ENCODE measurements at places on chromosomes 1 and 21.

DNA sequence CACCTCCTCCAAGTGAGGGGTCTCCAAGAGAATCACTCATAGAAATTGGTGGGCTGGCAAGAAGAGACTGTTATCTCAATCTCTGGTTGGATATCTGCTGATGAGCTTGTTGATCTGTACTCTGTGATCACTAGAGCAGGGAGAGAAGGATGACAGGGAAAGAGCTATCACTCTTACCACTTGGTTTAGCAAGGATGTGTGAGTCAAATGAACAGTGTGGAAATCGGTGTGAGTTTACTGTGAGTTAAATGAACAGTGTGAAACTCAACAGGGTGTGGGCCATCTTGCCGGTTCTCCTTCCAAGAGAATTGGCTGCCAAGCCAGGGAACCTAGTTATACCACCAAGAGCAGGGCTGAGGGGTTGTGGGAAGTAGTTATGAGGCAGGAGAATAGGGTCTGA, 33.3 kb upstream of the CD1D start:
- no peak for ATAC-seq

DNA sequence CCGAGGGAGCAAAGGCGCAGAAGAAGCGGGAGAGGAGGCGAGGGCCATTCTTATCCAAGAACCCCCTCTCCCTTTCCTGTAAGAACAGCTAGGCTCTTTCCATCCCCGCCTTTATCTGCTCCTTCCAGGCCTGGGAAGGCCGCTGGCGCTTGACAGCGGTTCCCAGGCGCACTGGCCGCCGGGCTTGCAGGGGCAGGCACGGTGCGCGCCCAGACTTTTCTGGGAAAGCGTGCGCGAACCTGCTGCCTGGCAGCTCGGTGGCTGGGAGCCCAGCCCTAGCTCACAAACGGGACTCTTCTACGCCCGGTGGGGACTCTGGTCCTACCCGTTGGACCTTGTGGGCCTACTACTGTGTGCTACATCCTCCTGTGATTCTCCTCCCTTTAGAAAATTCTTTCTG, 8.8 kb upstream of the IFNLR1 start:
- no peak for ATAC-seq

DNA sequence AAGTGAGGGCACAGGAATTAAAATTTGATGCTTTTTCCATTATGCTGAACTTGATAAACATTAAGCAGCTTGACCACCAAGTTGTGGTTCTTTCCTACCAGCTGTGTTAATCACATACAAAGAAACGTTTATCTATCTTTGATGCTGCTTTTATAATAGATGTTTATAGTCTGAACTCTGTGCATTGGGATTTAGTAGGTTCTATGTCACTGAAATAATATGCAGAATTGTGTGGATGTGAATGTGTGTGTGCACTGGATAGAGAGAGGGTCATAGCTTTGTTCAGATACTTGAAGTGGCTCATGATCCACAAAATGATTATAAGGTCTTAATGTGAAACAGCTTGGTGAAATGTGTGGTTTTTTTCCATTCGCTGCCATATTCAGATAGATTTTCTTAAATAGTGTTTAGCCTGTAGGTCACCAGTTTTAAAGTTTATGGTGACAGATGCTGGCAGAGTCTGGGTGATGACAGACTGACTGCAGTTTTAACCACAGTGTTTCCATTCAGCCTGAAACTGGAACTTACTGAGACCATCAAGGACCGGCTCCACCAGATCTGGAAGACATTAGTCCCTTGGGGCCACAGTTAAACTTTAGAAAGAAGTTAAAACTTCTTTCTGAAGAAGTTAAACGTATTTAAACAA, 10.2 kb downstream of the DDI2 start:
- peak; percentile 82 for ATAC-seq

DNA sequence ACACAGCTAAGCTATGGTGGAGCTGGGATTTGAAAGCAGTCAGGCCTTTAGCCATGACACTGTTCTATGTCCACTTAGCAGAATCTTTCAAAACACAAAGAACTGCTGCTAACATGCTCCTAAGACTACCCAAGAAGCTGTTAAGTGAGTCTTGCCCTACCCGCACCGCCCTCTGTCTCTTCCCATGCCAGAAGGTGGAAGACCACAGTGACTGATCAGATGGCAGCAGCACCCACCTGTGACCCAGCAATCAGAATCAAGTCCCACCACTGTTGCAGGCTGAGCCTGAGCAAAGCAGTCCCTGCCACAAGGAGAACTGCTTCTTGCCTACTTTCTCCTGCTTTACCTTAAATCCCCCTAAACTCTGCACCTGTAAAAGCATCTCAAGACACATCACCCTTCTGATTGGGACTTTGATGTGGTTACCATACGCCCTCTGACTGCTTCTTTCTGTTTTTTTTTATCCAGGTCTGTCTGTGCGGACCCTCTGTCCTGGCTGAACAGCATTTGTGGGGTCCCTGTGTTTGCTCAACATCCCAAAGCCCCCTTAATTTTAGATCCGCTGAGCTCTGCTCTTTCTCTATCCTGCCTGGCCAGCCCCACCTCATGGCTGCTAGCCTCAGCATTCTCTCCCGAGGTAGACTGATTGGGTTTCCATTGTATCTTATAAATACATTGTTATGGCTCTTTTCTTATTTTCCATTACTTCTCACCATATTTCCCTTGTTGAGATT, 16.0 kb downstream of the IRF2BP2 start:
- ATAC-seq, result no peak

GRCh38 chr1:177170756-177171535, at the start of gene BRINP2:
TSS of gene BRINP2 (plus strand) at chr1:177170958. CDS start at chr1:177229877, 58,919 bp downstream.
- no peak for ATAC-seq

DNA sequence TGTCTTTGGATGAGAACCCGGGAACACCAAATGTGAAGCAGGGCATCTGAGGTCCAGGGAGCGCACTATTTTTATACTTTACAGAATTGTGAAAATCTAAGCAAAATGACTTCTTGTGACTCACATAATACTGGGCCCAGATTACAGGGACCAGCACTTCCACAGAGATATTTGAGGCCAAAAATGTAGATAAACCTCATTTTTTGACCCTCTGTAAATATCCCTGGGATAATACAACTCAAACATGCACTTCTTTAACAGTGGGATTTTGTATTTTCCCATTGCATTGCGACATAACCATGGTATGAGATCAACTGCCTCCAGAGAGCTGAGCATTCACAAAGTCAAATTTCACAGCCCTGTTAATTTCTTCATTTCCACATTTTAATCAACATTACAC, 289.4 kb upstream of the ADGRL4 start:
- no peak for ATAC-seq

GRCh38 chr1:88802404-88802803, 89.0 kb downstream of the GTF2B start:
- no peak for ATAC-seq
